ENCODE measurements at places on chromosomes 1 and 21.

DNA sequence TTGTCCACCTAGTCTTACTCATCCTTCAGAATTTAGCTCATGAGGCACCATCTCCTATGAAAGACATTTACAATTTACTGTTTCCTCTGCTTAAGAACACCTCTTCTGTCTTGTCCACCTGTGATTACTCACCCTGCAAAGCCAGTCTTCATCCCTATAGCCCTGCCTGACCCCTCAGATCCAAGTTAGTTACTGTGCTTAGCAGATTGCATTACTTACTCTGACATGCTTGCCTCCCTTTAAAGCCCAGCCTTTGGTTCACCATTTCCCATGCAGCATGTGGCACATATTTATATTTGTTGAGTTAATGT is 60.9 kb upstream of the VCAM1 start:
- DNase-seq = no peak

- peak; percentile 63 for DNase-seq
Measured at GRCh38 chr1:1402072-1402900, 3.2 kb upstream of the CCNL2 start.

DNA sequence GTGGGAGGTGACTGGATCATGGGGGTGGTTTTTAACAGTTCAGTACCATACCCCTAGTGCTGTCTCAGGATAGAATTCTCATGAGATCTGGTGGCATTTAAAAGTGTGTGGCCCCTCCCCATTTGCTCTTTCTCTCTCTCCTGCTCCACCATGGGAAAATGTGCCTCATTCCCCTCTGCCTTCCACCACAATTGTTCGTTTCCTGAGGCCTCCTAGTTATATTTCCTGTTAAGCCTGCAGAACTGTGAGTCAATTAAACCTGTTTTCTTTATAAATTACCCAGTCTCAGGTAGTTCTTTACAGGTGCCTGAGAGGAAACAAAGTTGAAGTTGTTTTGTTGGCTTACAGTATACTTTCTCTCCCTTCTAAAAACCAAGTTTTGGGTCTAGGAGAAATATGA is 23.1 kb upstream of the SLC22A15 start:
- DNase-seq = no peak

GRCh38 chr1:24759492-24759891 is 14.2 kb downstream of the CLIC4 start:
- no peak for DNase-seq

GRCh38 chr1:39395357-39395831 is 96.0 kb upstream of the BMP8A start:
- peak; percentile 84 for DNase-seq

GRCh38 chr21:39385299-39386145 is 36.6 kb upstream of the HMGN1 start:
- no peak for DNase-seq

- DNase-seq = no peak
Measured at GRCh38 chr1:113940365-113941244, 11.5 kb downstream of the HIPK1 start.

- no peak for DNase-seq
Measured at GRCh38 chr21:31514598-31514997, 144.9 kb upstream of the SOD1 start.

GRCh38 chr1:91803847-91804545 is 82.0 kb downstream of the TGFBR3 start:
- DNase-seq = peak; percentile 55

GRCh38 chr1:86706018-86706635 is 1.8 kb downstream of the SH3GLB1 start:
- DNase-seq = peak; percentile 9

DNA sequence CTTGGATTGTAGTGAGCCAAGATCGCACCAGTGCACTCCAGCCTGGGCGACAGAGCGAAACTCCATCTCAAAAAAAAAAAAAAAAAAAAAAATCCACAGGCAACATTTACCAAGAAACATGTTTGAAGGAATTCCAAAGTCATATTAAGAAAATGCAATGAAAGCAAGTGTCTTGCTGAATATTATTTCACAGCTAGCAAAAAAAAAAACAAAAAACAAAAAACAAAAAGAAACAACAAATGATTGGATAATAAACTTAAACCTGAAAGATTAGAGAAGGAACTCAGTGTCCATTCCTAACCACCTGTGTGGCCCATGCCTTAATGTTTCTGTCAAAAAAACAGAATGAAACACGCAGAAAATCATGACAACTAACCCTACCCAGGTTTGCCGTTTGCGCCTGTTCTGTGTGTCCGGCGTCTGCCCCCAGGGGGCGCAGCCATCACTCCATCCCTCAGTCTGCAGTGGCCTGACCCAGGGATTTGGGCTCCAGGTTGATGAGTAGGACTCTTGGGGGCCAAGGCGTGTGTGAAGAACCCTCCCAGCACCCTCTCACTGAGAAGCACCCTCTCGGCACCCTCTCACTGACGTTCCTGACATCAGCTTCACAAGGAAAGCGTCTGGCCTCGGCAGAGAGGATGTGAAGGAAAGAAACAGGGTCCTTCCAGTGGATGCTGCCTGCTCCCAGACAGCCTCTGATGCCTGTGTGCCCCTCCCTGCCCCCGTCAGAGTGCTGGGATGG is 19.2 kb upstream of the PTTG1IP start:
- DNase-seq = peak; percentile 47

- DNase-seq = no peak
Measured at GRCh38 chr21:46151261-46151988, 4.0 kb downstream of the FTCD start.

- peak; percentile 30 for DNase-seq
Measured at GRCh38 chr1:72037745-72038343, 244.5 kb downstream of the NEGR1 start.

- peak; percentile 26 for DNase-seq
Measured at GRCh38 chr1:212450331-212450881, 17.7 kb downstream of the NENF start.

- DNase-seq = no peak
Measured at GRCh38 chr1:209430821-209431259, 152.7 kb upstream of the CAMK1G start.

DNA sequence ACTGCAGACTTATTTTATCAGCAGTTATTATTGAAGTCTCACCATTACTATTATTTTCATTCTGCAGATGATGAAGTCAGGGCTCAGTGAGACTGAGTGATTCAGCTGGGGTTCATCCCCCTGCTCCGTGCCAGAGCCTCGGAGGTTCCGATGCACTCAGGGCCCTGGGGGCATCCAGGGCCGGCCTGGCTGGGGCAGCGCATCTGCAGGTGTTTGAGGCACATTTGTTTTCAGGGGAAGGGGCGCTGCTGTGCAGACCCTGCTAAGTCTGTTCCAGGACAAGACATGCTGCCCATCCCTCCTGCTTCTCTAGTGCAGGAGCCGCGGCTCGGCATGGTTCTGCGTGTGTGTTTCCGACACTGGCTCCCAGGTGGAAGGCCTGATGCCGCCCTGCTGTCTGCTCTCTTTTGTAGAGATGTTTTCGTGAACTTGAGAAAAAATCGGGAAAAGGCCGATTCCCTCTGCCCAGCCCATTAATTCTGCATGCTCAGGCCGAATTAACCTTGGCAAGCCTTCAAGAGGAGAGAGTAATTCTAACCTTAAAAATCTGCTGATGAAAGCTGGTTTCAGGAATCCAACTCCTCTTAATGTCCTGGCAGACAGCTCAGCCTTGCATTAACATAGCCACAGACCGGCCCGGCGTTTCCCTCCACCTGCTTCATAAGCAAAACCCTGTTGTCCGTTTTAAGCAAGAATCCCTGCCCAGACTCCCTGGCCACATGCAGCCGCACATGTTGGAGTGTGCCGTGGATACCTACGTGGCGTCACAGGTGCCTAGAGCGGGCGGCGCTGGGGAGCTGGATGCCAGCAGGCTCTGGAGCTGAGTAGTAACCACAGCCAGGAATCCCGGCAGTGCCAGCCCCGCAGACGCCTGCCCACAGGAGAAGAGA is 316.0 kb upstream of the VAMP3 start:
- DNase-seq = peak; percentile 86

- DNase-seq = no peak
Measured at GRCh38 chr1:163124812-163125211, 55.7 kb downstream of the RGS4 start.

- DNase-seq = peak; percentile 2
Measured at GRCh38 chr1:95451054-95451453, 217.0 kb downstream of the RWDD3 start.

- peak; percentile 88 for DNase-seq
Measured at GRCh38 chr21:36976882-36977651, 10.6 kb upstream of the HLCS start.

DNA sequence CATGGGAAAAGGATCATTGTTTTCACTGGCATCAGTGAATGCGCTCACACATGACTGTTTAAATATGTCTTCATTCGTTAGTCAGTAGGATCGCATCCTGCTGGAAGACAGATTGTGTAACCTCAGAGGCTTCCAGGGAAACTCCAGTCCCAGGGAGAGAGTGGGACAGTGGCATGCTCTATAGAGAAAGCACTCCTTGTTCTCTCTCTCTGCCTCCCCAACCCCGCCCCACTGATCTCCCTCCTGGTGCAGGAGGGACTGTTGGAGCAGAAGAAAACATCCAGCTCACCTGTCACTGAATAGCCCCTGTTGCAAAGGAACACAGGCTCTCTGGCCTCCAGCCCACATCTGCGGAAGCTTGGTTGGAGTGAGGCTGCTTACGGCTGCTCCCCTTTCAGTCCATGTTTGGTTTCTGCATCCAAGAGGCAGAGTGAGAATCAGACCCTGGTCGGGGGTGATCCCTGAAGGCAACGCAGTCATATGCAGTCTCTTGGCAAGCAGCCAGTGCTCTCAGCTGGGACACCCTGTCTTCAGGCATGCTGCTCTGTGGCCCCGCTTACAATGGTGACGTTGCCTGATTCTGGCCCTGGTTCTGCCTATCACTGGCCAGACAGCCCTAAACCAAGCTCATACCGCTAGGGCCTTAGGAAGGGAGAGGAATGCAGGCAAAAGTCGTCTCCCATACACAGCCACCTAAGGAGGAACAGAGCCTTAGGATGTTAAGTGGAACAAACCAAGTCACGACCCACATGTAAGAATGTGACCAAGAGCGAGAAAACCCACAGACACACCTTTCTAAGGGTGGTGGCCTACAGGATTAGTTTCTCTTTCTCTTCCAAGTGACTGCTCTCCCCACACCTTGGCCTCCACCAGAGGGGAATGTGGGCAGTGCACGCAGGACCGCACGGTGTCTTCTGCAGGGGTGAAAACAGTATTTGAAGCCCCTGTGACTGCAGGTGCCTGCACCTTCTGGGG is 39.7 kb downstream of the BACE2 start:
- DNase-seq = no peak

DNA sequence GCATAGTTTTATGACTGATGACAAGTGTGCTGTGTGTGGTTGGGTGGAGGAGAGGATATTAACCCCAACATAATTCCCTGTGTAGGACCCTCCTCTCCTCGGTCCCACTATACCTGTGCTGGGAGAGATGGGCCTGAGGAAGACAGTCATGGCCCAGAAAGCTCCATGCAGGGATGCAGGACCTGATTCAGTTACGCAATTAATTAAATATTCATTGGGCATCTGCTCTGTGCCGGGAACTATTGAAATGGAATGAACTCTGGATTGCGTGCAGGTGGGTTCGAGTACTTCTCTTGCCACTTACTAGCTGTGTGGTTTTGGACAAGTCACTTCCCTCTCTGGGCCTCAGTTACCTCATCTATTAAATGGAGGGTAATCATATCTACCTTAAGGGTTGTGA is 74.6 kb downstream of the CD247 start:
- no peak for DNase-seq

DNA sequence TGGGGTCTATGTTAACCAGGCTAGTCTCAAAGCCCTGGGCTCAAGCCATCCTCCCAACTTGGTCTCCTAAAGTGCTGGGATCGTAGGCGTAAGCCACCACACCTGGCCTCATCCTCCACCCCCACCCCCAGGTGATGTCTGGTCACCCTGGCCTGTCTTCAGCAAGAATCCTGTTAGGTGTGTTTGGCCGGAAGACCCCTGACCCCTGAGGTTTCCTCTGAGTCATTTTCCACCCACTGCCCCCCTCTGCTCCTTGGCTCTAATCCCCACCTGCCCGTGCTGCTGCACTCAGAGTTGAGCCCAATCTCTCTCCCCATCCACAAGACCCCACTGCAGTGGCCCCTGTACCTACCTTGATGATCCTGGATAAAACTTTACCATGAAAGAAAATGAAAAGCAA is 25.2 kb downstream of the SLC66A1 start:
- peak; percentile 33 for DNase-seq

DNA sequence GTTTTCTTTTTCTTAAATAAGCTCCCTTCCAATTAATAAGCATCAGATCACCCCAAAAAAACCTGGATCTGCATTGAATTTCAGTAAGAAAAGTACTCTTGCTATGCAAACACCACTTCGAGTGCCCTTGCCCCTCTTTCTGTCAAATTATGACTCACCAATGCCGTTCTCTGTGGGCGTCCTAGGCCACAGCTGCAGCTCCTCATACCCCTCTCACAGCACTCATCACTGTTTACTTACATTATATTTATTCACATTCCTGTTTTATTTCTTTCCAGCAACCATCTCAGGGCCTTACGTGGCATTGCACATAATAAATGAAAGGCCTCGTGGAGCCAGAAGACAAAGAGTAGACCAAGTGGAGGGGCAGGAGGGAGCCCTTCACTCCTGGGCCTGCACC is 99.1 kb upstream of the CTTNBP2NL start:
- DNase-seq = no peak

DNA sequence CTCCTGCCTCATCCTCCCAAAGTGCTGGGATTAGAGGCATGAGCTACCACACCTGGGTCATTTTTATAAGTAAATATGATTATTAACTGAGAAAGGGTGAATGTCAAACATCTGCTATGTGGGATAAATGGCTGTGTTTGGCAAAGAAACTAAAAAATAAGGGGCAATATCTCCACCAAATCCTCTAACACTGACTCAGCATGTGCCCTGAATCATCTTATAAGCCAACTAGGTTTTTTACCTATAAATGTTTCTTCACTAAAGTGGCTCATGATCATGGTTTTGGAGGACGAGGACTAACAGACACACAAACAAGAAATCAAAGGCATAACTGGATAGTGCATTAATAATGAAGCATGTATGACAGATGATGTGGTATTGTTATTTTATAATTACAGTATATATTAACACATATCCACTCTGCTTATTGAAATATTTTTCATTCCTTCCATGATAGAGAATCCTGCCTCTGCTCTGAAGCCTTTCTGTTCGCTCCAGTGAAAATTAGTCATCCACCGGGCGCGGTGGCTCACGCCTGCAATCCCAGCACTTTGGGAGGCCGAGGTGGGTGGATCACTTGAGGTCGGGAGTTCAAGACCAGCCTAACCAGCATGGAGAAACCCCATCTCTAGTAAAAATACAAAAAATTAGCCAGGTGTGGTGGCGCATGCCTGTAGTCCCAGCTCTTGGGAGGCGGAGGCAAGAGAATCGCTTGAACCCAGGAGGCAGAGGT is 11.7 kb upstream of the ARHGAP29 start:
- peak; percentile 64 for DNase-seq

Measured in M059J (cell line).